Coronary artery (tissue), 2 donors: ENCODE measurements at places on chromosomes 3 and 15.
A peak's percentile ranks its signal among the peaks of the same experiment; 100 is the strongest.

GRCh38 chr3:85853805-85854204, 895.0 kb downstream of the CADM2 start:
- no peak for DNase-seq

DNA sequence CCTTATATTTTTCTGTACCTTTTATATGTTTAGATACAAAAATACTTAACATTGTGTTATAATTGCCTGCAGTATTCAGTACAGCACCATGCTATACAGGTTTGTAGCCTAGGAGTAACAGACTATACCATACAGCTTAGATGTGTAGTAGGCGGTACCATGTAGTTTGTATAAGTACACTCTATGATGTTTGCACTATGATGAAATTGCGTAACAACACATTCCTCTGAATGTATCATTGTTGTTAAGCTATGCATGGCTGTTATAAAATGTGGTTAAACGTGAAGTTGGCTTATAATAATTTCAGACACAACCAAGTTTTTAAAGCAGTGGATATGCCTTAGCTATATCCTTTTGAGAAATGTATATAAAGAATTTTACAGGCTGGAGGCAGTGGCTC, 328.3 kb downstream of the PLCL2 start:
- no peak for DNase-seq

DNA sequence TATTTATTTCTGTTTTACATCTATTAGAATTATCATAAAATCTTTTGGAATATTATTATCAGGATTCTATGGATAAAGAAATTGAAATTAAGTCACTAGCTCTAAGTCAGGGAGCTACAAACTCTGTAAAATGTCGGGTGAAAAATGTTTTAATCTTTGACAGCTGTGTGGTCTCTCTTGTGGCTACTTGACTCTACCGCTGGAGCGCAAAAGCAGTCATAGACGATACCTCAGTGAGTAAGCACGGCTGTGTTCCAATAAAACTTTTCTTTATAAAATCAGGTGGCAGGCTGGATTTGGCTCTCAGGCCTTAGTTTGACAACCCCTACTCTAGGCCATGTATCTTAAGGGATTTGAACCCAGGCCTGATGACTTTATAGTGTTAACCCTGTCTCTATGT, 88.5 kb upstream of the PFN2 start:
- no peak for DNase-seq

GRCh38 chr15:77901251-77901881, 176.1 kb downstream of the TBC1D2B start:
- peak; percentile 57 for DNase-seq
